ENCODE measurements at places on chromosomes 4 and X. TPM values are rescaled to one million over a fixed set of nuclear protein-coding genes. Genes with fewer than 3 reads are reported as not detected.

The CT55 gene
- not detected for total RNA-seq

The UGT2B10 gene
- not detected for total RNA-seq

The OPRPN gene
- not detected for total RNA-seq

DNA sequence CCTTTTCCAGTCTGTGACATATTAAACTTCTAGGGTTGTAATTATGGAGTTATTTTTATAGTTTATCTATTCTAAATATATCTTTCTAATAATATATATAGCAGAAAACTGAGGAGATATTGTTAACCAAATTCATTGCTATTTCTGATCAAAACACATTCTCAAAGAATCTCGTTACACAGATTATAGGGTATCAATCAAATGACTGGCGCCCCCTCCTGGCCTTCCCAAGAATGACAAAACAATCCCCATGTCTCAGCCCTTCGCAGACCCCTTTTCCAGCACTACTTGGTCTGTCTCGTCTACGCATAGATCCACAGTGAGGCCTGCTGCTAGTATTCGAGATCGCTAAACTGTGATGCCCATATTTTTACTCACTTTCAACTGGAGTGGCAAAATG is 209.3 kb downstream of the GPC3 start:
- H3K4me3 ChIP-seq = no peak overlapping the region
- no peaks in the 10 kb centered on the region for H3K27me3 ChIP-seq
- DNase-seq = no peak
- H3K27ac ChIP-seq = no peak overlapping the region
- no peaks in the 10 kb centered on the region for H3K4me1 ChIP-seq
- no peaks in the 10 kb centered on the region for H3K36me3 ChIP-seq

GRCh38 chr4:179328627-179329026 is 1886.4 kb upstream of the AGA start:
- H3K36me3 ChIP-seq = no peaks in the 10 kb centered on the region
- no peaks in the 10 kb centered on the region for H3K27me3 ChIP-seq
- no peak overlapping the region for H3K27ac ChIP-seq
- DNase-seq = no peak

GRCh38 chr4:101019941-101020401 is 327.4 kb downstream of the PPP3CA start:
- peaks cover 1% of the 10 kb centered on the region for H3K36me3 ChIP-seq
- DNase-seq = no peak
- H3K27me3 ChIP-seq = no peaks in the 10 kb centered on the region

- no peak for DNase-seq
- H3K4me3 ChIP-seq = no peak overlapping the region
- H3K36me3 ChIP-seq = no peaks in the 10 kb centered on the region
Observed at GRCh38 chr4:19021617-19022016, 1000.1 kb upstream of the LCORL start.

GRCh38 chrX:106649523-106650428 is 38.0 kb downstream of the RADX start:
- no peaks in the 10 kb centered on the region for H3K4me1 ChIP-seq
- no peak overlapping the region for H3K27ac ChIP-seq
- no peaks in the 10 kb centered on the region for H3K27me3 ChIP-seq
- no peaks in the 10 kb centered on the region for H3K36me3 ChIP-seq
- no peak overlapping the region for H3K4me3 ChIP-seq

- H3K27ac ChIP-seq = no peak overlapping the region
- no peak for DNase-seq
- H3K4me3 ChIP-seq = no peak overlapping the region
- H3K4me1 ChIP-seq = no peaks in the 10 kb centered on the region
Observed at GRCh38 chr4:186881521-186882220, 158.0 kb upstream of the FAT1 start.

Measured in B cell (primary cell).